GM12891 (cell line): ENCODE measurements at places on chromosomes 3 and 15.

GRCh38 chr3:63687278-63688225 lies 35.1 kb downstream of the SNTN start:
- no peak for DNase-seq

GRCh38 chr15:74403991-74404563 lies 29.7 kb downstream of the SEMA7A start:
- DNase-seq, result no peak

- DNase-seq, result no peak
These were observed 267.2 kb downstream of the FAM43A start for GRCh38 chr3:194952841-194953241.

- peak; percentile 9 for DNase-seq
These were observed 775 bp upstream of the CCDC39 start for GRCh38 chr3:180680097-180680430.

- no peak for DNase-seq
These were observed 434.2 kb downstream of the ZIC1 start for GRCh38 chr3:147843331-147843730.

GRCh38 chr3:197791892-197792647 lies 1.0 kb downstream of the LRCH3 start:
- DNase-seq, result no peak

DNA sequence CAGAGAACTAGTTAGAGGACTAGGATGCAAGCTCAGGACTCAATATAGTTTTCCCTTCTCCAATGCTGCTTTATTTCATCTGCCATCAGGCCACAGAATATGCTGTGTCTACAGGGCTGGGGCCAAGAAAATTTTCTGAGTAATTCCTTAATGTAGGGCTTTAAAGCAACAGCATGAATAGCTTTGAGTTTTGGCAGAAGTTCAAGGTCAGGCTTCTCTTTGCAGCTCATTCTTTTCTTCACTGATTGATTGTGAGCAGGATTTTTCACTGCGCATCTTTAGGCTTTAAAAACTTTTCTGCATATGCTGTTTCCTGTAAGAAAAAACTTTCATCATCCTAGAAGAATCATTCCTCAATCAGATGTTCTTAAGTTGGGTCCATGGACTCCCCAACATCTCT lies 4.6 kb downstream of the TMEM108 start:
- no peak for DNase-seq

GRCh38 chr15:100310041-100310405 lies 31.8 kb downstream of the ADAMTS17 start:
- DNase-seq, result no peak
